ENCODE measurements at places on chromosomes 3 and 15. TPM values are rescaled to one million over a fixed set of nuclear protein-coding genes. Genes with fewer than 3 reads are reported as not detected.

The LRRIQ4 gene
- not detected for total RNA-seq

The SPCS1 gene
- total RNA-seq: 64.4 TPM

The RETNLB gene
- total RNA-seq: not detected

The SLC28A1 gene
- total RNA-seq: not detected

The HCLS1 gene
- 331 TPM for total RNA-seq

The DLEC1 gene
- 7.0 TPM for total RNA-seq

The GOLGA8T gene
- 4.0 TPM for total RNA-seq

The MUC13 gene
- total RNA-seq: 0.63 TPM

The ISLR2 gene
- not detected for total RNA-seq

The GOLGA6B gene
- total RNA-seq: not detected

GRCh38 chr15:89912145-89912673 lies 543 bp downstream of the ARPIN start:
- no peak for DNase-seq

DNA sequence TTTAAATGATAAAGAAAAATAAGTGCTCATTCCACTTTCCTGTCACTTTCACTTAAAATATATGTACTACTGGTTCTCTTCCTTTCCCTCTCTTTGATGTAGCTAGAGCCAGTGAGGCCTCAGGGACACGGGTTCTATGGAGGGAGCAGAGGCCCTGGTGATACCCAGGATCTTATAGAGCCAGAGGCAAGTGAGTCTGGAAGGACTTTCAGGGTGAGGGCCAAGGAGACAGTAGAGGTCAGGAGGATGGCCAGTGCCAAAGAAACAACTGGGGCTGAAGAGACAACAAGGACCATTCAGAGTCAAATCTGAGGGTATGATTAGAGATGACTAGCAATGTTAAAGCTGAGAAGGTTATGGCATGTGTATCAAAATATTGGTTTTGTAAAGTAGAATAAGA lies 124.1 kb upstream of the GOLGA6L6 start:
- DNase-seq: no peak

DNA sequence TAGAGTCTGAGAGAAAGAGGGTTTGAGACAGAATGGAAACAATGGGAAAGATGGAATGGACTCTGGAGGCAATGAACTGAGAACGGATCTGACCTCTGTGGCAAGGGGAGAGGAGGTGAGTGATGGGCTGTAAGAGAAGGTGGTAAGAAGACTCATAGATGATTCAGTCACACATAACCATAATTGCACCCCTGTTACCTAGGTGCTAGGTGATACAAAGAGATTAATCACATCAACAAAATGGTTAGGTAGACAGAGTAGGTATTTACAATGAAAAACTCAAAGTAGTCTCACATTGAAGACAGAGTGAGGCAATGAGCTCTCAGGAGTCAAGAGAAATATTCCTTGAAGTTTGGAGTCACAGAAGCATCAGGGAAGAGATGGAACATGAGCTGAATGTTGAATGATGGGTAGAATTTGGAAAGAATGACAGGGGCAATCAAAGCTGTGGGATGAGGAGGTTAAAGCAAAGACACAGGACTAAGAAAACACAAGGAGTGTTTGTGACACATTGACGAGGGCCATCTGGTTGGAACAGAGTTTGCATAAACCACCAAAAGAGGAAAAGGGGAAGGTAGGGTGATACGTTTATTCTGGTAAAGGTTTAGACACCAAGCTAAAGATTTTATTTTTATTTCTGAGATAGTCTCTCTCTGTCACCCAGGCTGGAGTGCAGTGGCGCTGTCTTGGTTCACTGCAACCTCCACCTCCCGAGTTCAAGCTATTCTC lies 32.7 kb downstream of the MME start:
- no peak for DNase-seq

- DNase-seq: no peak
These were observed 8.8 kb downstream of the CHST2 start for GRCh38 chr3:143128227-143128955.

GRCh38 chr15:77974098-77974414 lies 103.5 kb downstream of the TBC1D2B start:
- DNase-seq: no peak

- DNase-seq: no peak
These were observed 263.5 kb upstream of the BCHE start for GRCh38 chr3:166100730-166101129.

- no peak for DNase-seq
These were observed 393.1 kb downstream of the LPP start for GRCh38 chr3:188546835-188547670.

- DNase-seq: no peak
These were observed 113.8 kb downstream of the FRMD5 start for GRCh38 chr15:44081026-44082013.

- DNase-seq: no peak
These were observed 10.2 kb downstream of the SHOX2 start for GRCh38 chr3:158095814-158096704.

GRCh38 chr3:167162083-167162482 lies 218.0 kb downstream of the ZBBX start:
- DNase-seq: no peak

- DNase-seq: no peak
These were observed 7.0 kb downstream of the ARIH1 start for GRCh38 chr15:72481015-72481659.
